Thymus (tissue), 14 donors: ENCODE measurements at places on chromosomes 2 and 18. TPM values are rescaled to one million over a fixed set of nuclear protein-coding genes. Genes with fewer than 3 reads are reported as not detected.

UGT1A5 gene
- polyA plus RNA-seq: 0.14 TPM

CREG2 gene
- 0.07 TPM for polyA plus RNA-seq

GRCh38 chr2:177284531-177284930 lies 20.0 kb upstream of the NFE2L2 start:
- no peak overlapping the region for H3K27ac ChIP-seq
- H3K27me3 ChIP-seq: no peaks in the 10 kb centered on the region
- no peaks in the 10 kb centered on the region for H3K36me3 ChIP-seq
- DNase-seq: no peak
- H3K4me1 ChIP-seq: peaks cover 11% of the 10 kb centered on the region
- no peak overlapping the region for H3K4me3 ChIP-seq

SCN7A gene
- polyA plus RNA-seq: 0.98 TPM

DNA sequence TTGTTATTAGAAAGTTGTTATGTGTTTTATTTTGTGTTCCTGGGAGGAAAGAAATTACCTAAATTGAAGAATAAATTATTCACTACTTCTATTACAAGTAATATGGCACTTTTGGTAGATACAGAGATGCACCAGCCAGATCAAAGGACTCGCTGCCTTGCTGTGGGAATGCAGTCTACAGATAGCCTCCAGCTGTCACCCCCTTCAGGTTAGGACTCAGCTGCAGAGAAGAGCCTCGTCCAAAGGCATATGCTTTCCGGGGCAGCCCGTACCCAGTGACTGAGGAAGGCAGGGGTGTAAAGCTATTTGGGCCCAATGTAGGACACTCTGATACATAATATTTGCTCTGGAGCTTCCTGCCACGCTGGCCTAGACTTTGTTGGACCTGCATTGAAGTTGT lies 90.2 kb downstream of the CCDC148 start:
- DNase-seq: no peak
- no peak overlapping the region for H3K4me3 ChIP-seq
- H3K36me3 ChIP-seq: no peaks in the 10 kb centered on the region
- no peaks in the 10 kb centered on the region for H3K27me3 ChIP-seq

DNA sequence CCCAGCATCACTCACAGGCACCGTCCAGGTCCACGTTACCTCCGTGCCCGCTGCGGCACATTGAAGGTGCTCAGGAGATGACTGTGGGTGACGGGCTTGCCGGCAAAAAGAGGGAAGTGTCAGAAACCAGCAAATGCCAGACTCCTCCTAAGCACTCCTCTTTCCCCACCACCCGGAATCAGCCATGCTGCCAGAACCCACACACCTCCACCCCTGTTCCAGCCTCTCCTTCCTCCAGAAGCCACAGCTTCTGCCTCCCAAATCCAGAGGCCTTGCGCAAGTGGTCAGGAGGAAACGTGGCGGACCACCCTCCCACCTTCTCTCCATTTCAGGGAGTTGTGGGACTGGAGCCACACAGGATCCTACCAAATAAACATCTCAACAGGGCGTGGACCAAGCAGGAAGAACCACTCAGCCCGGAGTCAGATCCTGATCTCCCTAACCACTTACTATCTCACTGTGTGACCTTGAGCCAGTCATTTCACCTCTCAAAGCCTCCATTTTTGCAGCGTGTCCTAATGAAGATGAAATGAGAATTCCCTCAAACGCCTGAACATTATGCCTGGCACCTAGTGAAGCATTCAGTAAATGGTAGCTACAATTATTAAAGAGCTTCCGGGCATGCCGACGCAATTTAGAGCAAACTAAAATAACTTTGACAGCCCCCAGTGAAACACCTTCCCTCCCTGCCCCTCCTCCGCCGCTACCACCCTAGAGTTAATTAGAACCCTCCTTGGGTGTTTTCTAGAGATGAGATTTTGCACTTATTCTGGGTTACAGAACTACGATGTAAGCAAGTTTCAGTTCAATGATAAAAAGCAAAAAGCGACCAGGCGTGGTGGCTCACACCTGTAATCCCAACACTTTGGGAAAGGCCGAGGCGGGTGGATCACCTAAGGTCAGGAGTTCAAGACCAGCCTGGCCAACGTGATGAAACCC lies 32.9 kb downstream of the SMAD7 start:
- H3K27ac ChIP-seq: no peak overlapping the region
- DNase-seq: no peak
- H3K4me3 ChIP-seq: no peak overlapping the region
- peaks cover 10% of the 10 kb centered on the region for H3K4me1 ChIP-seq

RTP5 gene
- polyA plus RNA-seq: 3.7 TPM

DNA sequence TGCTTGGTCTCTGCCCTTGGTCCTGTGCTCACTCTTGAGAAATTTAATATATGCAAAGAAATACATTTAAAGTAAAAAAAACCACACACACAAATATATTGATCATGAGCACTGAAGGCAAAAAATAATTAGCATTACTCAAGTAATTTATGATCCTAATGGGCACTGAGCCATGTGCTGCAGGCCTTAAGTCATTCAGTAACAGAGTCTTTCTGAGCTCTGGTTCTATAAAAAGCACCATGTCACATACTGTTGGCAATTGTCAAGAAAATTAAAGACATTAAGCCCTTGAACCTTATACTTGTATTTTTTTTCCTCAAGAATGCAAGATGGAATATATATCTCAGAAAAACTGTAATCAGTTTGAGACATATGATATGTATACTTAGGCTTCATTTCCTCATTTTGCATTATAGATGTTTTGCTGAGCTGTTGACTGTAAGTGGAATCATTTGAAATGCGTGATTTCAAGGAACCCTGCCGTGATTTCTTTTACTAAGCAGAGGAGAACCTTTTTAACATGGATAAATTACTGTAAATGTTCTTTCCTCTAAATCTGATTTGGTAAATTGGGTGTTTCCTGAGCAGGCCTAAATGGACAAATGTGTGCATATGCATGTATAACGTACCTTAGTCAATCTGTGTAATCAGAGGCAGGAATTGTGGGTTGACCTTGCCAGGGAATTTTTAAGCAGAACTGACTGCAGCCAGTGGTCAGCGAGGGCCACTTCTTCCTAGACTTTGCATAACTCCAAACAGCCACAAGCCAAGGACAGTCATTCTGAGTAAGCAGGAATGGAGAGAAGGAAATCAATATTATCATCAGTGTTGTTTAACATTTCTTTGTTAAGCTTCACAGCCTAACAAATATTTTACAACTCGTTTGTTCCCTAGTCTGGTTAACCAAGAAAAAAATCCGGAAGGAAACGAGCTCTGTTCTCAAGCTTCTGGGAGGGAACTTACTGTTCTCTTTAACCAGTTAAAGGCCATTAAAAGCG lies 191.5 kb upstream of the ATP5MC3 start:
- no peaks in the 10 kb centered on the region for H3K27me3 ChIP-seq
- no peak for DNase-seq
- H3K36me3 ChIP-seq: no peaks in the 10 kb centered on the region
- H3K27ac ChIP-seq: no peak overlapping the region
- H3K4me3 ChIP-seq: no peak overlapping the region

DNA sequence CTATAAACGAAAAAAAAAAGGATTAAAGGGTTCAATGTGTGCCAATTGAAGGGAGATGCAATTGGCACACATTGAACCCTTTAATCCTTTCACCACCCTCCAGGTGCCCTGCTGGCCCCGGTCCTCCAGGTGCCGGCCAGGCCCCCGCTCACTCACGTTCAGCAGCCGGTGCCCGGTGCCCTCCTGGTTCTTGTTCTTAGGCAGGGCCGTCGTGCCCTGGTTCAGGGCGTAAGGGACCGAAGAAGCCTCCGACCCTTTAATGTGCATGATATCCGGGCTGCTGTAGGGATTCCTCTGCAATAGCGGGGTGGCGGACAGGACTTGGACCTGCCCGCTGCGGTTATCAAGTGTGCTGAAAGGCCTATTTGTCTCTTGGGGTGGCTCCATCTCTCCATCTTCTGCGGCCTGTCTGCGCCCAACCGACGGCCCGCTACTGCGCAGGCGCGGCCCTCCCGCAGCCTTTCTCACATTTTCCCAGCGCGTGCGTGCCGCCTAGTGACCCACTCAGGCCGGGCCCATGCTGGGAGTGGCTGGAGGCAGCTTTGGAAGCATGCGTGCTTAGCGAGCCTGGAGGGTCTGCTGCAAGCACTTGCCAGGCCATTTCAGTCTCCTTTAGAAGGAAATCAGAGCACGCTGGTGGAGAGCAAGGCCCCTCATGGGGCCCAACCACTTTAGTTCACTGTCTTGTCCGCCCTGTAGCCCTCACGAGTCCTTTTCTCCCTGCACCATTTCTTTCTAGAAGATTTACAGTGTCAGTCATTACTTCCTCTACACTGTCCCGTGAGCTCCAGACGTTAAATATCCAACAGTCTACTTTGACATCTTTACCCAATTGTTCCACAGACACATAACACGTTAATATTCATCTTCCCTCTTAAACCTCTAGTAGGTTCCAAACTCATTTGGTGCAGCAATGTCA lies 24.3 kb downstream of the TMEM237 start:
- H3K27ac ChIP-seq: no peak overlapping the region
- H3K27me3 ChIP-seq: no peaks in the 10 kb centered on the region
- no peak overlapping the region for H3K4me3 ChIP-seq

FSIP2 gene
- 1.8 TPM for polyA plus RNA-seq

GAREM2 gene
- 0.59 TPM for polyA plus RNA-seq

- peaks cover 3% of the 10 kb centered on the region for H3K4me1 ChIP-seq
- DNase-seq: no peak
- H3K36me3 ChIP-seq: peaks cover 29% of the 10 kb centered on the region
- no peak overlapping the region for H3K4me3 ChIP-seq
- no peaks in the 10 kb centered on the region for H3K27me3 ChIP-seq
These were observed 75.3 kb downstream of the MBD2 start for GRCh38 chr18:54149078-54149697.

DNA sequence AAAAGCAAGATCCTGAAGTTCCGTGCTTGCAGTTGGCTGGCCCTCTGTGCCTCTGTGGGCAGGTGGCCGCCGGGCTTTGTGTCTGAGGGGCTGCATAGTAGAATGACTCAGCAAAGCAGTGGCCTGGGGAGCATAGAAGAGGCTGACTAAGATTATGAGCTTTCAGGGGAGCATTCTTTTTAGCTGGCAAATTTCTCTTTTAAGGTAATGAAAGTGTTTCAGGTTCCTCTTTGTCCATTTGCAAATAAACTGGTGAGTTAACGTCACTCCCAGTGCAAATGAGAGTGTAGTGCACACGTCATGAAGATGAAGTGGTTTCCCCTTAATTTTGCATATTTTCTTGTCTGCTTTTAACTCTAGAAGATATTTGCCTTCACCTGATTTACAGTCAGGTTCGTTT lies 98.6 kb downstream of the BCL2L11 start:
- H3K36me3 ChIP-seq: no peaks in the 10 kb centered on the region
- no peak overlapping the region for H3K27ac ChIP-seq
- H3K4me1 ChIP-seq: no peaks in the 10 kb centered on the region
- H3K27me3 ChIP-seq: no peaks in the 10 kb centered on the region

GRCh38 chr2:26925100-26925791 lies 45.2 kb upstream of the MAPRE3 start:
- H3K36me3 ChIP-seq: no peaks in the 10 kb centered on the region
- no peak overlapping the region for H3K27ac ChIP-seq

DUSP2 gene
- polyA plus RNA-seq: 208 TPM

DNA sequence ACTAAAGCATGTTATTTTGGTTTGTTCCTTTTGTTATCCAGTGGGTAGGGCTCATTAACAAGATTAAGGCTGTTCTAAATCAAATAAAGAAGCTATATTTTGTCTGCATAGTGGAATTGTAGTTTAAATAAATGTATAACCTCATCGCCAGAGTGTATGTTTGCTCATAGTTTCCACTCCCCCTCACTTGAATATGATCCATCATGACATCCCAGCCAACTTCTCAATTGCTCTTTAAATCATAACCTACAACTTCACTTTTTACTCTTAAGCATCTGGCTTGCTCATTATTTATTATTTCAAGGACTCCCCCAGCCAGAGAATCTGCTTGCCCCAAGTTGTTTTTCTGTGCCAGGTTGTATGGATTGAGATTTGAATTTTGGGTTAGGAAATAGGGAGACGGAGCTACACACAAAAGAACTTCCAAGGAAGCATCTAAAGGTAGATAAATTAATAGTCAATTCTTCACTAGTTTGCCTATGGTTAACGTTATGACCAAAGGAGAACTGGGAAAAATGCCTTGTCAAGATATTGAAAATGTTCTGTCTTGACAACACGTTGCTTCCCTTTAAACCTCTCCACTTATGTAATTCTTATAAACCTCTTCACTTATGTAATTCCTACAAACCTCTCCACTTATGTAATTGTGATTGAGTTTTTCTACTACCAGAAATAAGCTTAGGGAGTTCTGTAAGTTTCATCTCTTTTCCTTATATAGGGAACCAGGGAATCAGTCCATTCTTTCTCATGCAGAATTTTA lies 55.4 kb upstream of the UPP2 start:
- peaks cover 24% of the 10 kb centered on the region for H3K4me1 ChIP-seq
- no peak overlapping the region for H3K27ac ChIP-seq
- no peaks in the 10 kb centered on the region for H3K27me3 ChIP-seq
- H3K36me3 ChIP-seq: no peaks in the 10 kb centered on the region
- DNase-seq: no peak

GRCh38 chr2:105287692-105288091 lies 41.8 kb downstream of the TGFBRAP1 start:
- H3K27ac ChIP-seq: no peak overlapping the region
- H3K36me3 ChIP-seq: peaks cover 48% of the 10 kb centered on the region
- H3K27me3 ChIP-seq: no peaks in the 10 kb centered on the region
- DNase-seq: no peak
- no peak overlapping the region for H3K4me3 ChIP-seq
- H3K4me1 ChIP-seq: no peaks in the 10 kb centered on the region

MAL gene
- polyA plus RNA-seq: 143 TPM

GRCh38 chr2:178331474-178332432 lies 119.2 kb downstream of the PRKRA start:
- H3K4me3 ChIP-seq: no peak overlapping the region
- H3K4me1 ChIP-seq: no peaks in the 10 kb centered on the region
- no peaks in the 10 kb centered on the region for H3K27me3 ChIP-seq
- H3K36me3 ChIP-seq: no peaks in the 10 kb centered on the region
- H3K27ac ChIP-seq: no peak overlapping the region

DNA sequence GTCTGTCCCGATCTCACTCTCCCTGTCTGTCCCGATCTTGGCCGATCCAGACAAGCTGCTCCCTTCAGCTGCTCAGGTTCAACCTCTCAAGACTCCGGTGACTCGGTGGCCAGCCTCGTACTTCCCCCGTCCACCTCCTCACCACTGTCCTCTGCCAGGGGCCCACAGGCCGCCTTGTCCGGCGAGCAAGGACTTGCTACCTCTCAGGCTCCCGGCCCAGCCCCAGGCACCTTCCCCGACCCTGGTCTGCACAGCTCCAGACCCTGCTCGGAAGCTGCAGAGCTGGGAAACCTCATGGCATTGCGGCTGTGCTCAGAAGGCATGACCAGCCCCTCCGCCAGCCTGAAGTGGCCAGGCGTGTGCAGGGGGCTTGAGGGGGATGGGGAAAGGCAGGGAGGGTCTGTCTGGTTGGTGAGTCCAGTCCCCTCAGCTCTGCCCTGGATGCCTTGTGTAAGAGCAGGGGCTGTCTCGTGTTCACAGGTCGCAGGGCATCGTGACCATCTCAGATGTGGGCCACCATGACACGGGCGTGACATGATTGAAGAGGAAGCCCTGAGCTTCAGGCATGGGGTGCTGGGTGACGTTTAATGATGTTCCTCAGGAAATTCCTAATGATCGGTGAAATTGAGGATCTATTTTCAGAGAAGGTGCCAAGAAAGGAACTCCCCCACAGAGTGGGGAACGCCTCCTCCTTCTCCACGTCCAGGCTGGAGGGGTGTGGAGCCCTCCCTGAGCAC lies 121.2 kb upstream of the CTDP1 start:
- no peaks in the 10 kb centered on the region for H3K4me1 ChIP-seq
- no peaks in the 10 kb centered on the region for H3K36me3 ChIP-seq
- no peaks in the 10 kb centered on the region for H3K27me3 ChIP-seq
- DNase-seq: no peak
- H3K4me3 ChIP-seq: no peak overlapping the region
- H3K27ac ChIP-seq: no peak overlapping the region

GPR45 gene
- 0.02 TPM for polyA plus RNA-seq
